ENCODE measurements at places on chromosomes 16 and 17.

DNA sequence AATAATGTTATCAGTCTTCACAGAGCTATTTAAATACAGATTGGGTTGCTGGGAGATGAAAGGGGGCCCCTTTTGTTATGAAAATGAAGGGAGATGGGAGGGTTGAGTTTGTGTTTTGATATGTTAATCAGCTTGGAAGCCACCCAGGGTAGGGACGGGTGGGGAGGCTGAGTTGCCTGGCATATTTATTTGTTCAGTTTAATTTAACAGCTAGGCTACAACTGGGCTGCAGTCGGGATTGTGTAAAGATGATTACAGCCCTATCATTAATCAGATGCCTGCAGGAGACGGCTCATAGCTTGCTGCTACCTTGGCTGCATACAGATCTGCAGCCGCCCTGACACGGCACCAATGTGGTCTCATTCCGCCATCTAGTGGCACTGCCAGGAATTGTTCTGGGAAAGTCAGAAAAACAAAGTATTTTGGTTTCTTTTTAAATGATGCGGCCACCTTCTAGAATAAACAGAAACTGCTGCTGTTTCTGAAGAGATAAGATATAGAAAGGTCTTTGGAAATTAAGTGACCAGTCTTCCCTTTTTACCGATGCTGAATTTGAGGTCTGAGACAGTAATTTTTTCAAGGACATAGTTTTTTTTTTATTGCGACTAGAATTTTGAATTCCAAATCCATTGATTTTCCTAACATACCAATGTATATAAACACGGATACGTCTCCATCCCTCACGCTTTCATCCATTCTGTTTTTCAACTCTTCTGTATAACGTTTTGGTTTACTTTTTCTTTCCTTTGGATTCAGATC is 458.0 kb upstream of the ASIC2 start:
- peak; percentile 70 for DNase-seq
- H3K4me1 ChIP-seq, result no peaks in the 10 kb centered on the region
- no peaks in the 10 kb centered on the region for H3K36me3 ChIP-seq
- no peak overlapping the region for H3K27ac ChIP-seq
- peak overlapping the region; percentile 8 for H3K4me3 ChIP-seq

DNA sequence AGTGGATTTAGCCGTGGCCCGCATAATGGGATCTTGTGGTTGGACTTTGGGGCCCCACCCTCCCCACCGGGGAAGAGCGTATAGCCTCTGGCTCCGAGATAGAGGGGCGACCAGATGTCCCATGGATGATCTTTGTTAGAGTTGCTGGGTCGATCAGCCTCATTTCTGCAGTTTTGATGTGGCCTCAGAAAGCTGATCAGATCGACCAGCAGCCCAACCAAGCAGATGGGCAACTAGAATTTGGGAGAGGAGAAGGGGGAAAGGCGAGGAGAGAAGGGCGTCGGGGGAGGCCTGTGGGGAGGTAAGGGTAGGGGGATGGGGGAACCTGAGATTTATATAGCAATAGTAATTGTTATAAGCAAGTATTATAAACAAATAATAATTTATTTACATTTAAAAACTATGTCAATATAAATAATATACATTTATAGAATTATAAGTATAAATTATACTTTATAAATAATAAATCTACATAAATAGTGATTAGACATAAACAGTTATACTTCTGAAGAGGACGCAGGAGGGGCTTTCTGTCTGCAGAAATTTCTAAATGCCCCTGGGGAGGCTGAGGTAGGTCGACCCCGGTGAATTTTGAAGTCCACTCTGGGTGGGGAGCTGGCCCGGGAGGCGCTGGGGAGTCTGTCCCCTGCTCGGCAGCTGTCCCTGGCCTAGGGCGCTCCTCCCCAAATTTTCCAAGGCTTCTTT is 136.3 kb downstream of the KCNJ12 start:
- H3K36me3 ChIP-seq, result no peaks in the 10 kb centered on the region
- H3K4me3 ChIP-seq, result no peak overlapping the region

- H3K4me3 ChIP-seq, result no peak overlapping the region
- H3K36me3 ChIP-seq, result peaks cover 4% of the 10 kb centered on the region
- H3K27me3 ChIP-seq, result no peaks in the 10 kb centered on the region
- DNase-seq, result no peak
- no peak overlapping the region for H3K27ac ChIP-seq
Measured at GRCh38 chr17:57645950-57646665, 99.0 kb downstream of the CCDC182 start.

DNA sequence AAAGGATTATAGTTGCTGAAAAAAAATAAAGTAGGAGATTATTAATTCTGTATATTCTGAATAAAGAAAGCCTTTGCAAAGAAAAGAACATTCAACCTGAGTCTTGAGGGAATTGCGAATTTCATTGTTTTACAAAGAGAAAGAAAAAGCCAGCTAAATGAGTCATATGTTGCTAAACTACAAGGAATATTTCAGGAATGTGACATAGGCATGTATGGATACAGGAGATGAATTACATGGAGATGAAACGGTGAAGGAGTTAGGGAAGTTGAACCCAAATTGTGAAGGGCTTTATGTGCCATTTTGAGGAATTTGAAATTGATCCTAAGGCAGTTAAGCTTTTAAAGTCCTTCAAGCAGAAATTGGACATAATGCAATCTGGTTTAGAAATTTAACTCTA is 177.3 kb upstream of the RBL2 start:
- H3K36me3 ChIP-seq, result peaks cover 37% of the 10 kb centered on the region
- no peaks in the 10 kb centered on the region for H3K4me1 ChIP-seq
- no peak overlapping the region for H3K27ac ChIP-seq
- no peak overlapping the region for H3K4me3 ChIP-seq
- no peak for DNase-seq
